ENCODE measurements at places on chromosomes 4 and X.

DNA sequence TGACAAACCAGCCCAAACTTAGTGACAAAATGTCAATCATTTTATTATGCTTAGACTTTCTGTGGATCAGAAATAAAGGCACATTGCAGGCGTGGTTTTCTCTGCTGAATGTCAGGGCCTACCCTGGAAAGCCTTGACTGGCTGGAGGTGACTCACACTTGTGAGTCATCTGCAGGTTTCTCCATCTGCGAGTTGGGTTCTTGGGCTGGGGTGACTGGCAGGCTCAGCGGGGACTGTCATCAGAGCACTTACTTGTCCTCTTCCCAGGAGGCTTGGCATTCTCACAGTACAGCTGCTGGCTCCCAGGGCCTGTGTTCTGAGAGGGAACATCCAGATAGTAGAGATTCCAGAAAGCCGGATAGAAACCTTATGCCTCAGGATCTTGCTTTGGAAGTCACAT is 153.8 kb upstream of the AGA start:
- DNase-seq = no peak

GRCh38 chr4:35541146-35541887 is 703.0 kb downstream of the ARAP2 start:
- DNase-seq = no peak

GRCh38 chrX:118630848-118631247 is 96.6 kb upstream of the IL13RA1 start:
- DNase-seq = no peak

- DNase-seq = no peak
Observed at GRCh38 chrX:123665197-123665596, 67.7 kb downstream of the THOC2 start.

- DNase-seq = no peak
Observed at GRCh38 chr4:105025263-105026017, 121.2 kb upstream of the TET2 start.

- no peak for DNase-seq
Observed at GRCh38 chr4:183961795-183962194, 56.7 kb downstream of the STOX2 start.

DNA sequence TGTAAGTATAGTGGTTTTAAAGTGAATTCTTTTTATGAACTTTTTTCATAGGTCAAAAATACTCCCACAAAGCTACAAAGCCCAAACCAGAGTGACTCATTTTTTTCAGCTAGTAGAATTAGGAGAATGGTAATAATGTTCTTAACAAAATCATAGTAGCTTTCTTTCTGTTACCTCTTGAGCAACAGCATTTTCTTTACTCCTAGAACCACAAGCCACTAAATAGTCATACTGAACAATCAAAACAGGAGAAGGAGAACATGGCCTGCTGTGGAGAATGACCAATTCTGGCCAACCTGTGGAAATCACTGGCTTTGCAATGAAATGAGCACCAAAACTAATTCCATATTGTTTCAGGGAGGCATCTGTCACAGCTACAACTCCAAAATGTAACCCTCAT is 112.9 kb downstream of the AMMECR1 start:
- DNase-seq = no peak

DNA sequence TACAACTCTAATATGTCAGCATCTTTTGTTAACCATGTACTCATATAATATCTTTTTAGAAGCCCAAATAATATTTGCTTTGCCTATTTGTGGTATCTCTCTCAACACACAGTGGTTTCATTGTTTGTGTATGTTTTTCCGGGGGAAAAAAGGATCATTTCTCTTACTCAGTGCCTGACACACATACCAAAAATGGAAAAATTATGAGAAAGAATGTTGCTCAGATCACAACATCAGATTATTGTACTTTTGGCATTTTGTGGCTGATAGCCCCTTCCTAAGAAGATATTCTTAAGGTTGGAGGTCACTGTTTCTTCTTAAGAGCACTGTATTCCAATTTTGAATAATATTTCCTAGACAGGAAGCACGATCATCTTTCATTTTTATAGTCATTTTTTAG is 93.6 kb downstream of the PDLIM5 start:
- DNase-seq = no peak

DNA sequence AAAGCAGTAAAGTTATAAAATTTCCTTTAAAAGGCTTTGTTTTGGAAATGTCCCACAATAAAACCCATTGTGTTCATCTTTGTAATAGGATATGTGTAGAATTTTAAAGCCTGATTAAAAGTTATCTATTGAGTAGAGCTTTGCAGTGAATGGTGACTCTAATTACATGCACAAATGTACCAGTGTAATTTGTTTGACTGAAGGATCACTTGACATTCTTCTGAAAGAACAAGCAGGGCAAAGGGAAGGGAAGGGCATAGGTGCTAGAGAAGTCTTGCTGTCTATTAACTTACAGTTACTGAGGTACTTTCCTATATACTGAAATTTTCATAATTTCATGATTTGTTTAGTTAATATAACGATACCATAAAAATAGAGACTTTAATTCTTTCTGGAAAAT is 70.8 kb downstream of the STIM2 start:
- no peak for DNase-seq

GRCh38 chr4:48642421-48643374 is 137.4 kb downstream of the FRYL start:
- DNase-seq = no peak

DNA sequence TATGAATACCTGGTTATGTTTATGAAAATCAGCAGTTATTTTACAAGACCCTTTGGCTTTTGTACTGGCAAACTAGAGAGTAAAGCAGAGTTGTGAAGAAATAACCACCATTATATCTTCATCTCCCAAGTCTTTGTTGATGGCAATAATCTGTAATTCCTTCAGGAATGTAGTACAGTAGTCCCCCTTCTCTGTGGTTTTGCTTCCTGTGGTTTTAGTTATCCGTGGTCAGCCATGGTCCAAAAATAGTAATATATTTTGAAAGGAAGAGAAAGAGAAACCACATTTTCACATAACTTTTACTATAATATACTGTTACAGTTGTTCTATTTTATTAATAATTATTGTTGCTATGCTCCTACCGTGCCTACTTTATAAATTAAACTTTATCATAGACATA is 27.8 kb downstream of the BANK1 start:
- no peak for DNase-seq

DNA sequence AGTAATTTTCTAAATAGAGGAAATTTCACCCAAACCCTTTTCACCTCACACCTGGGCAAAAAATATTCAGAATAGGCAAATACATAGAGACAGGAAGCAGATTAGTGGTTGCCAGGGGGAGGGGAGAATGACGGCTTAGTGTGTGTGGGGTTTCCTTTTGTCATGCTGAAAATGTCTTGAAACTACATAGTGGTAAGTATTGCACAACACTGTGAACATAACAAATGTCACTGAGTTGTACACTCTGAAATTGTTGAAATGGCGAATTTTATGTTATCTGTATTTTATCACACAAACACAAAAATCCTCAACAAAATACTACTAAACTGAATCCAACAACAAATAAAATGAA is 60.7 kb upstream of the PLAC1 start:
- DNase-seq = no peak

DNA sequence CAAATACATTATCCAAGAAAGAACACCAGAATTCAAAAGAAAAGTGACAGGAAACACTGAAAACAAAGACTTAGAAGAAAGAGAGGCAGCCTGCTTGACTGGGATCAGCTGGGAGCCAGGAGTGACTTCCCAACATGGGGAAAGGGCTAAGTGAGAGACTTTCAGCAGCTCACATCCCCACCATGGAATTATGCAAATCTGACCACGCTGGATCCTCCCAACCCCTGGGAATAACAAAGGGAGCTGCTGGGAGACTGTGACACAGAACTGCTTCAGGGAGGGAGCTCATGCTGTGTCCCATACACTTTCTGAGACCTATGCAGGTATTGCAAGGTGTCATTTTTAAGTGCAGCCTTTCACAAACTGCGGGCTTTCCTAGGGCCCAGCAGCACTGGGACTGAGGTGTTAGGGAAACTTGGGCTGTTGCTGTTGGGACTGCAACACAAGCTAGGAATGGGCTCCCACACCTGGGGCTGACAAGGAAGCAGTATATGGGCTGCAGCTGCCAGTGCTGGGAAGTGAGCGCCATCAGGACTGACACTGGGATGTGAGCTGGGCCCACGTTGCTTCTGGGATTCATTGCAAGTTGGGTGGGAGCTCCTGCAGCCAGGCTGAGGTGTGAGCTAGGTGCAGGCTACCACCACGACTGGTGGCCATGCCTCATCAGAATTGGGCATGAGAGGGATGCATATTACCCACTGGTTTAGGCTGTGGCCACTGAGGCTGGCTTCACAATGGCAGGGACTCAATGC is 139.1 kb downstream of the KDR start:
- no peak for DNase-seq

DNA sequence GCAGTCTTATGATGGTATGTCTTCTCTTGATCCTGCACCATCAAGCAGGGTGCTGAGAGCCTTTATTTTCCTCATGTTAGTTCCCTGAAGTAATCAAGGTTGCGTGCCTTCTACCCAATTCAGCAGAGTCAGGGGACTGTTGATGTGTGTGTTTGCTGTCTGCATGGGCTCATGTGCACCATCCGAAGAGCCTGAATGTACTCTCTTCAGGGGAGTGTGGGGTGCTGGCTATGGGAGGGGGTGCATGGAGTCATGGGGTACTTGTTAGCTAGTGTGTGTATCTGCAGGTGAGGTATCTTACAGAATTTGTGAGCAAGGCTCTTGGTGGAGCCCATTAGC is 154.3 kb upstream of the ANXA3 start:
- DNase-seq = no peak

DNA sequence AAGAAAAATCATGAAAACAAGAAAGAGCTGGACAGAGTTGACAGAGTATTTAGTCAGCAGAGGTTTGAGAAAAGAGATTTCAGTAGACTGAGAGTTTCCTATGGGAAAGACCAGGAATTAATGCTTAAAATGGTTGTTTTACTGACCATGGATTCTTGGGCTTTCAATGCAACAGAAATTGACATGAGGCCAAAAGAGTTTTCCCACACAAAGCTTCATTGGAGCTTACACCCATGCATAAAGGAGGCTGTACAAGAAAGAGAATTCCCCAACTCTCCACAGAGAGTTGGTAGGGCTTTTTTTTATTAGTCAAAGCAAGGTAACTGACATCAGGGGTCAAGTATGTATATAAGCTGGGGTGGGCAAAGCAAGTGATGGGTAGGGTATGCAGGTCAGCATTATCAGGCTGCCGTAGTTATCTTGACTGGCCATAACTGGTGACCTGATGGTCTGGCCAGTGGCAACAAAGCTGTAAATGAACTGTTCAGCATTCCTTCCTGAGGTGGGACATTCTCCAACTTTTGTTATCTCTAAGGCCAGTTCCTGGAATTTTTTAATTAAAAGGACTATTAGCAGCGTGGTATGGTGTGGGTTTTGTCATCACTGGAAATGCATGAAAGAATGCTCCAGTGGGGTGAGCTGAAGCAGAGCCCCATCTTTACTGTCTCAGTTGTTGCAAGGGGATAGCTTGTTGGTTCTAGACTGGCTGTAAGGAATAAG is 117.0 kb downstream of the ADAM29 start:
- DNase-seq = no peak

All from activated CD8-positive, alpha-beta memory T cell treated with anti-CD3 and anti-CD28 coated beads for 1 hour (primary cell).